Stimulated activated CD4-positive, alpha-beta T cell treated with anti-CD3 and anti-CD28 coated beads, Interleukin-15, amount 100 ng/mL, for 1 hour (primary cell): ENCODE measurements at places on chromosomes 3 and 15.

GRCh38 chr3:180764481-180764880 is 85.2 kb upstream of the CCDC39 start:
- no peak for DNase-seq

DNA sequence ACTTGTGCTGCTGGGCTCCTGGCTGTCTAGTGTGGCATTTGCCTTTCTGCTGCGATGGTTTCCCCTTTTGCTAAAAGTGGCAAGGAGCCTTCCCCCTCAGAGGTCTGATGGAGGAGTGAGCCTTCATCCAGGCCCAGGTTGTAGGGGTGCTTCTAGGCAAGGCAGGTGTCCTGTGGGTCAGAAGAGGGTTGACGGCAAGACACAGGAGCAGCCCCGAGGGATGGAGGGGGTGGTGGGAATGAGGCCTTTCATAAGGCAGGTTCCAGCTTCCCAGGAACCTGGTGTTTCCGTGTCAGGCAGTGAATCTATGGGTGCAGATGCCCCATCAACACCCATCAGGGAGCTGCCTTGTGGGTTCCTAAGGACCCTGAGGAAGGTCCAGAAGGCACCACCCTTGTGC is 63.0 kb upstream of the TAMM41 start:
- DNase-seq, result no peak

- DNase-seq, result no peak
Observed at GRCh38 chr3:30554317-30554690, 52.1 kb upstream of the TGFBR2 start.

GRCh38 chr3:55521064-55521737 is 34.1 kb upstream of the WNT5A start:
- DNase-seq, result no peak

GRCh38 chr15:71111181-71111565 is 4.1 kb upstream of the THSD4 start:
- no peak for DNase-seq
